ENCODE measurements at places on chromosomes 11 and 22. TPM values are rescaled to one million over a fixed set of nuclear protein-coding genes. Genes with fewer than 3 reads are reported as not detected.

The PNPLA5 gene
- not detected for total RNA-seq

The CCDC157 gene
- 1.0 TPM for total RNA-seq

The SMC1B gene
- total RNA-seq = not detected

The PDE3B gene
- not detected for total RNA-seq

DNA sequence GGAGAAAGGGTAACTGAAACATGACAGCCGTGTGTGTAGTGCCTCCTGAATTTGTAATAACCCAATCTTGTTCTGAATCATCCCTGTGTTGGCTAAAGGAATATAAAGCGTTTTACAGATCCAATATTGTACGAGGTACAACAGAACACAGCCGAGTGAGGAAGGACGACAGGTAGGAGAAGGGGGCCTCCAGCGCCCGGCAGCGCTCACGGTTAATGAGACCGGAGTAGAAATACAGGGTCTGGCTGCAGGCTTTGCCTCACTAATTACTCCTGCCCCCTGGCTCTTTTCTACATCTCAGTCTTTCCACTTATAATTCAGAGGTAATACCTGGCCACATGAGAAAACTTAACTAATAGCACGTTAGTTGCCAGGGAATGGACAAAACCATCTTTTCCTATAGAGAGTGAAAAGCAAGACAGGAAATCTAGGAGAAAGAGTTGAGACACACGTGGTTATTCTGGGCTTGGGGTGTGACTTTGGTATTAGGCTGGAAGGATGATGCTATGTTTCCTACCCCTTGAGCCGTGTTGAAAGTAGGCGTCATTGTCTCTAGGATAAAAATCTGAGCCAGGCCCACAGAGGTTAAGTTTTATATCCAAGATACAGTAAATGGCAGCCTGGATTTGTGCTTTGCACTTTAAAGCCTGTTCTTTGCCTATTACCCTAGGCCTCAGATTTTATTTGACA is 54.1 kb downstream of the GRIK4 start:
- H3K27me3 ChIP-seq = peaks cover 19% of the 10 kb centered on the region
- no peak for DNase-seq
- H3K4me3 ChIP-seq = peak overlapping the region; percentile 54
- H3K4me1 ChIP-seq = peaks cover 15% of the 10 kb centered on the region
- no peaks in the 10 kb centered on the region for H3K36me3 ChIP-seq

GRCh38 chr11:17221968-17222367 is 14.2 kb upstream of the PIK3C2A start:
- no peak overlapping the region for H3K4me3 ChIP-seq
- H3K27me3 ChIP-seq = no peaks in the 10 kb centered on the region
- peak; percentile 71 for DNase-seq
- H3K4me1 ChIP-seq = peaks cover 31% of the 10 kb centered on the region
- H3K27ac ChIP-seq = peak overlapping the region; percentile 59

- no peak overlapping the region for H3K27ac ChIP-seq
- H3K36me3 ChIP-seq = no peaks in the 10 kb centered on the region
- peaks cover 7% of the 10 kb centered on the region for H3K27me3 ChIP-seq
- DNase-seq = no peak
These were observed 845 bp downstream of the MPPED2 start for GRCh38 chr11:30585125-30585891.

DNA sequence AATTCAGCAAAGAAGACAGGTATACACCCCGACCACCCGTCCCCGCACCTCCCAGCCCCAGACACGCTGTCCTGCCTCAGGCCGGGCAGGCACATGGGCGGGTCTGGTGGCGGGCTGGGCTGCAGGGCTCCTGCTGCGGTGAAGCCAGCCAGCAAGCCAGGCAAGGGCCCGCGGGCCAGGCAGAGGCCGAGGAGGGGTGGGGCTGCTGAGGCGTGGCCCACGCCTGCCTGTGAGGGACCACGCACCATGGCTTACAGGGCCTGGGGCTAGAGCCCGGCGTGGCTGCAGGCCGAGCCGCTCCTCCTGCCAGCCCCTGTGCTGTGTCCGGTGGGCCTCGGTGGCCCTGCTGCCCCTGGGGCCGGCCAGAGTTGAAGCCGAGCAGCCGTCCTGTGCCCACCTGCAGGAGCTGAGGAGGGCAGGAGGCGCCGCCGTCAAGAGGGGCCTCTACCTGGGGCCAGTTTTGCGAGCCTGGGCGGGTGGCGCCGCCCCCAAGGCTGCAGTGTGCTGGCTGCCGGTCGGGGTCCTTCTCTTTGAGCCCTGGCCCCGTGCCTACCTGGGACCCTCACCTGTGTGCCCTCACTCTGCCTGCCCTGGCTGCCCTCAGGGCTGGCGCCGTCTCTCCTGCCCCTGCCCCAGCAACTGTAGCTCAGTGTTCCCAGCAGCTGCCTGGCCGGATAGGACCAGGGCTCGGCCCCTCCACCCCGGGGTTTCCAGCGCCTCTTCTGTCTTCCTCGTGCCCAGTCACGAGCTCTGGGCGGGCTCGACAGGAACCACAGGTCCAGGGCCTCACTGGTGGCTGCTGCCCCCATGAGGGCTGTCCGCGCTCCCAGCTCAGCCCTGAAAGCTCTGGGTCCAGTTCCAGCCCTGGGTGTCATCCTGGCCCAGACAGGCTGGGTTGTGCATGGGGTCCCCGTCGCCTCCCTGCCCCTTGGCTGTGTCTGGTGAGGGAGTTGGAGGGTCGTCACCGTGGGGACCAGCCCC is 38.4 kb downstream of the MOB2 start:
- no peak overlapping the region for H3K4me3 ChIP-seq
- no peaks in the 10 kb centered on the region for H3K4me1 ChIP-seq
- H3K27ac ChIP-seq = no peak overlapping the region
- no peaks in the 10 kb centered on the region for H3K36me3 ChIP-seq

DNA sequence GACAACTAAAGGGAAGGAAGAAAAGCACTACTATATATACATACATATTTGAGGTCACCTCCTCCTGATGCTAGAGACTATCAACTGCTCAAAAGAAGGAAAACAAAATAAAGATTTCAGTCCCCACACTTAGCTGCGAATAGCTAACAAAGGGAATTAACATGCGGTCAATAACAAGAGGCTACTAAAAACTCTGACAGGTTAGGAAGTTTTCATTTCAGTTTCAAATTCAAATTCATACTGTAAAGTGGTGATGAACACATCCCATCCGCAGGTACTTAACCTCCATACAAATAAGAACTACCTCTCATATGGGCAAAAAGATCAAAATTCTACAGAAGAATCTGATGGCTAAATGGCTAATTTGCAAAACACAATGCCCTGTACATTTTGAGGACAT is 2.6 kb downstream of the NAP1L4 start:
- H3K36me3 ChIP-seq = peaks cover 14% of the 10 kb centered on the region
- DNase-seq = no peak
- peaks cover 1% of the 10 kb centered on the region for H3K27me3 ChIP-seq
- peak overlapping the region; percentile 92 for H3K27ac ChIP-seq
- peak overlapping the region; percentile 97 for H3K4me3 ChIP-seq
- peaks cover 30% of the 10 kb centered on the region for H3K4me1 ChIP-seq

Measured in HFFc6 (cell line).